Stimulated activated CD4-positive, alpha-beta T cell treated with anti-CD3 and anti-CD28 coated beads, Interleukin-12 subunit alpha, Interleukin-12 subunit beta, amount 100 ng/mL, for 48 hours (primary cell): ENCODE measurements at places on chromosomes 7 and 10.

- DNase-seq: no peak
These were observed 30.9 kb upstream of the CREB3L2 start for GRCh38 chr7:138032770-138033169.

DNA sequence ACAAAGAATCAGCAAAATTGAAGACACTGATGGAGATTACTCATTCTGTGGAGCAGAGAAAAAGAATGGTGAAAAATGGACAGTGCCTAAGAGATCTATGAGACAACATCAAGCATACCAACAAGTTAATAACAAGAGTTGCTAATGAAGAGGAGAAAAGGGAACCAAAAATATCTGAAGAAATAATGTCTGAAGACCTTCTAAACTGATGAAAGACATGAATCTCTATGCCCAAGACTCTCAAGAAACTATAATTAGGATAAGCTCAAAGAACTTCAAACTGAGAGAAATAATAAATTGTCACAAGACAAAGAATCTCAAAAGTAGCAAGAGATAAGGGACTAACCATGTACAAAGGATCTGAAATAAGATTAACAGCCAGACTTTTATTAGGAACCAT, 93.4 kb downstream of the ZNF33B start:
- DNase-seq: no peak

DNA sequence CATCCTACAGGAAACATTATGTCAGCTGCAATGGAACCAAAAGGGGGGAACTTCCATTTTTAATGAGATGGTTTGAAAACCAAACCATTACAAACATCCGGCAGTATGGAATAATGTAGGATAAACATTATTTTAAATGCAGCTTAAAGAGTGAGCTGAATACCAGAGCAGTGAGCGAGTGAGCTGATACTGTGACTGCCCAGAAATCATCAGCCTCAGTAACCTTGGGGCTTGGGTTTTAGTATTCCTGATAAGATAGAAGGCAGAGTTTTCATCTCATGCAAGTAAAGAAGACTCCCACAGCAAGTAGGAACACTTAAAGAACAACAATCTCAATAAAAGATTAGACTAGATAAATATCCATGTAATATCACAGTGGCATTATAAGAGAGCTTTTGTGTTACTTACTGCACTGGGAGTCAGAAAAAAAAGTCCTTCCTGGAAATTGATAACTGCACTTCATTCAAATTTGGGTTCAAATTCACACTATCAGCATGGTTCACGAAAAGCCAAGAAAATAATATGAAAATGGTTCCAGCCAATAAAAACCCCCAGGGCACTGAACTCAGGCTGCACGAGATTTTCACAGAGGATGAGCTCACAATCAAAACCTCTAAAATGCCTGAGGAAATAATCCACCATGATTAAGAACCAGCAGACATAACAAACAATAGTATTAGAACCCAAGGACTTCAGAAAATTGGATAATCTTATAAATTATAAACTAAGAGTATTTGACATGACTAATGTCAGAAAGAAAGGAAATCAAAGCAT, 115.7 kb downstream of the MTPAP start:
- DNase-seq: no peak

- no peak for DNase-seq
These were observed 7.4 kb upstream of the LFNG start for GRCh38 chr7:2512179-2512661.

DNA sequence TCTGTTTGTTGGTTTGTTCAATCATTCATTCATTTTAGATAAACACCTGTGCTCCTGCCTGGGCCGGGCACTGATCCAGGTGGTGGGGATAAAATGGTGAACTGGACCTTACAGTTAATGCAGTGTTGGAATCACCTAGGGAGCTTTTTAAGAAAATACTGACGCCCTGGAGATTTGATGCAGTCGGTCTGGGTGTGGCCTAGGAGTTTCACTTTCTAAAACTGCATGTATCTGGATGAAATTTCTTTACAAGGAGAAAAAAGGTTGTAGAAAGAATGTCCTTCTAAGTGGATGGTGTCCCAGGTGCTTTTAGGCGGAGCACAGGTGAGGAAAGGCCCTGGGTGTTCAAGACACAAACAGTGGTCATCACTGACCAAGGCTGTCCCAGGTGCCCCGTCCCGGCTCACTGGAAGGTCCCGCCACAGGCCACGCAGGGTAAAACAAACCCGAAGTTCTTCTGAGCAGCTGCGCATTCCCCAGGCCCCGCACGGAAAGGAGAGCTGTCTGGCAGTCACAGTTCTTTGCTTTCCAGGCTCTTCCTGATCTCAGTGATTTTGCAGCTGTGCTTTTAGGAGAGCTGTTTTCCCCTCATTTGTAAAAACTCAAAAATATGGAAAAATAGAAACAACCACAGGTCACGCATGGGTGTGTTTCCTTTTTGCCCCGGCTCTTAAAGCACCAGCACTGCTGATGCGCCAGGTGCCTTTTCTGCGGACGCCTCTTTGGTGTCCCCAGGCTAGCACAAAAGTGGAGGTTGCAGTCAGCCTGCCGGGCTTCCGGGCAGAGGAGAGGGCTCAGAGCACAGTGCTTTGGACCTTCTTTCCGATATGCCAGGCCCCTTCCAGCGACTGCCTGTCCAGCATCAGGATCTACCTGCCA, 161.9 kb downstream of the GRK5 start:
- no peak for DNase-seq

- DNase-seq: no peak
These were observed 42.7 kb downstream of the FRMPD2 start for GRCh38 chr10:48231699-48232315.

DNA sequence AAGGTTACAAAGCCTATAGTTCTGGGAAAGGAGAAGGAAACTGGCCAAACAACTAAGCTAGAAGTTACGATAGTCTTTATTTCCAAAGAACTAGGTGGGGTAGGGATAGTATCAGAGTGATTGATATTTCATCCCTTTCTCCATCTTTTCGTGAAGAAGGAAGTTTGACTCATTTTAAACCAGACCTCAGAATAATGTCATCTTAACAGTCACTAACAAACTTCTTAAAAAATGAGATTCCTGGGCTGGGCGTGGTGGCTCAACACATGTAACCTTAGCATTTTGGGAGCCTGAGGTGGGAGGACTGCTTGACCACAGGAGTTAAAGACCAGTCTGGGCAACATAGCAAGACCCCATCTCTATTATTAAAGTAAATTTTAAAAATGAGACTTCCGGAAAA, 69.4 kb downstream of the ARL4A start:
- DNase-seq: no peak

GRCh38 chr10:73800560-73801252, 10.7 kb downstream of the NDST2 start:
- DNase-seq: no peak

- no peak for DNase-seq
These were observed 39.6 kb upstream of the IKZF1 start for GRCh38 chr7:50264908-50265307.

DNA sequence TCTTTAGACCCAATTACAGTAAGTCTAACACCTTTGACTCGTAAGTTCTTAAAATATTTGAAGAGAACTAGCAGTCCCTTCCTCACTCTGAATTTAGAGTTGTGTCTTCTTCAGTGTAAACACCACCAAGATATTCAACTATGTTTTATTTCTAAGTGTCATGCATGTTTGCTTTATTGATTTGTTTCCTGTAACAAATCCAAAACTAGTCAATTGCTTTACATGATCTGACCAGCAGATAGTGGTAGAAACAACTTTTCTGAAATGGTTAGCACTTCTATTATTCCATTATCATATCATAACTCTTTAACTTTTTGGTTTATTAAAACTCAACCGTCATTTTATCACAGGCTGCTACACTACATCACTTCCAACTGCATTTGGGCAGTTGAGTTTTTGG, 90.1 kb downstream of the INHBA start:
- DNase-seq: no peak

GRCh38 chr7:33392148-33392547, 262.8 kb downstream of the BBS9 start:
- DNase-seq: no peak

DNA sequence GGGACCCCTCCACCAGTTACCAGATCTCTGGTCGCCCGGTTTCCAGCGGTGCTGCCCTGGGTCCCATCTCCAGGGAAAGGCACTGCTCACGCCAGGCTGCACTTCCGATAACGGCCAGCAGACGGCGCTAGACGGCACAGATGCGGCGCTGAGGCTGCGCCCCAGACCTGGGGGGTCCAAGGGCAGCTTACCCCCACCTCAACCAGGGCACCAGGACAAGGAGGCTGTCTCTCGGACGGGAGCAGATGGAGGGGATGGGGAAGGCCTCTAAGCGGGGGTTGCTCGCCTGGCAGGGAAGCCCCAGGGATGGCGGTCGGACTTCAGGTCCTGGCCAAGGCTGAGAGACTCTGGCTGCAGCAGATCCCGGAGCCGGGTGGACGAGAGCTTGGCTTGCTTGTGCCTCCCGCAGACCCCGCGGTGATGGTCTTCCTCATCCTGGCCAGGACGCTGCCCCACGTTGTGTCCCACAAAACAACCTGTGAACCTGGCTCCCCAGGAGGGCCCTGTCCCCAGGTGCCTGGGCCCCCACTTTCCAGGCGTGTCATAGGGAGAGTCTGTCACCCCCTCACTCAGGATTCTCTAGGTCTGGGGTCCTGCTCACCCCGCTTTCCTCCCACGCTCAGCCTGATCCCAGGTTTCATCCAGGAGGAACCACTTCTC, 23.9 kb upstream of the ZNF716 start:
- no peak for DNase-seq

- DNase-seq: no peak
These were observed 81.9 kb downstream of the CNOT4 start for GRCh38 chr7:135428011-135428410.

DNA sequence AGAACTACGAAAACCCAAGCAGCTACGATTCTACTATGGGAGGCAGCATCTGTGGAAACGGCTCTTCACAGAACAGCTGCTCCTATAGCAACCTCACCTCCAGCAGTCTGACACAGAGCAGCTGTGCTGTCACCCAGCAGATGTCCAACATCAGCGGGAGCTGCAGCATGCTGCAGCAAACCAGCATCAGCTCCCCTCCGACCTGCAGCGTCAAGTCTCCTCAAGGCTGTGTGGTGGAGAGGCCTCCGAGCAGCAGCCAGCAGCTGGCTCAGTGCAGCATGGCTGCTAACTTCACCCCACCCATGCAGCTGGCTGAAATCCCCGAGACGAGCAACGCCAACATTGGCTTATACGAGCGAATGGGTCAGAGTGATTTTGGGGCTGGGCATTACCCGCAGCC, 81.6 kb upstream of the SAMD8 start:
- DNase-seq: no peak

DNA sequence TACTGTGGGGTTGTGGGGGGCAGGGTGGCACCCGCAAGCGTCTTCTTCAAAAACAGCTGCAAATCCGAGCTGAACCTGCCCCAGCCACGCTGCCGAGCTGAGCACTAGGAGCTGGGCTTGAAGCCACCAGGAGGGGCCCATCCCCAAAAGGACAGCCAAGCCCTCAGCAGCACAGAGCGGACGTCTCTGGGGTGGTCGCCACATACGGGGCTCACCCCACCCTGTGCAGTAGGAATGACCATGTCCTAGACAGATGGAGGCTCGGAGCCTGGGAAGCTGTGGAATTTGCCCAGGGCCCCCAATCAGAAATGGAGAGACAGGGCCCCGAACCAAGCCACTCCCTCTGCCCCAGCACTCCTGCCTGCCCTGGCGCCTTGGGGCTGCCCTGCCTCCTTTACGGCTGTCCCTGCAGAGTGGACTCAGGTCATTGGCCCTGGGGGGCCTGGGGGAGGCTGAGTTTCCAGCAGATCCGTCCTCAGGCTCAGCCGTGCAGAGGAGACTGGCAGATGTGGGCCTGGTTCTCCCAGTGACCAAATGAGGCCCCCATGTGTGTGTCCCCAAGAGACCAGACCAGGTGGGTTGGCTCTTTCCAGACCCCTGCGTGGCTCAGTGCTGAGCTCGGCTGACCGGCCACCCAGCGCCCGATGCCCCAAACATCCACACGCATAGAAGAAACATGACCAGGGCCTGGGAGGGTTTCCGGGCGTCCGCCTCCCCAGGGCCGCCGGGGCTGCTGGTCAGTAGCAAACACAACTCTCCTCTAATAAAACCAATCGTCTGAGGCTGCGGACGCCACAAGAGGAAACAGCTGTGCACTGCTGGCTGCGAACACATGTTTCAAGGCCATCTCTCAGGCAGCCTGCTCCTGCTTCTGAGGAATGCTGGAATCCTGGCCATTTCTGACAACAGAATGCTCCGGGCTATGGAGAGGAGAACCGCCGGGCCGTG, 54.9 kb downstream of the PDGFA start:
- no peak for DNase-seq

GRCh38 chr7:125847055-125847454, 917.4 kb upstream of the POT1 start:
- DNase-seq: no peak

DNA sequence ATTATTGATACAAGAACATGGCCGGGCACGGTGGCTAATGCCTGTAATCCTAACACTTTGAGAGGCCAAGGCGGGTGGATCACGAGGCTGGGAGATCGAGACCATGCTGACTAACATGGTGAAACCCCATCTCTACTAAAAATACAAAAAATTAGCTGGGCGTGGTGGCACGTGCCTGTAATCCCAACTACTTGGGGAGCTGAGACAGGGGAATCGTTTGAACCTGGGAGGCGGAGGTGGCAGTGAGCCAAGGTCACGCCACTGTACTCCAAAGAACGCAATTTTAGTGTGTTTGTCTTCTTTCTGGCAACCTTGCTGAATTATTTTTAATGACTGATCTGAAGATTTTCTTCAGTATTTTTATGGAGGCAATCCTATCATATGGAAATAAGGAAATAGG, 46.2 kb downstream of the IDE start:
- no peak for DNase-seq

DNA sequence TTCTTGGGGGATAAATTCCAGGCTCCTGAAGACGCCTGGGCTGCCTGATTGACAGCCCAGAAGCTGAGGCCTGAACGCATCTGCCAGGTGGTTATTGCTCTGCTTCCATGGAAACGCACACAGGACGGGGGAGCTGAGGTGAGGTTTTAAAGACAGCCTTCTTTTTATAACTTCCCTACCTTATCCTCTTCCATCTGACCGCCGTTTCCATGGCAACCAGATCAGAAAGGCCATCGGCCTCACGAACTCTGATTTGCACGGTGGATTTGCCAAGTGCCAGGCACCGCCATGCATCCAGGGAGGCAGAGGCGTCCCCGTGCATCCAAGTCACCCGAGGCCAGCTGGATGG, 260.9 kb downstream of the ADARB2 start:
- DNase-seq: no peak

DNA sequence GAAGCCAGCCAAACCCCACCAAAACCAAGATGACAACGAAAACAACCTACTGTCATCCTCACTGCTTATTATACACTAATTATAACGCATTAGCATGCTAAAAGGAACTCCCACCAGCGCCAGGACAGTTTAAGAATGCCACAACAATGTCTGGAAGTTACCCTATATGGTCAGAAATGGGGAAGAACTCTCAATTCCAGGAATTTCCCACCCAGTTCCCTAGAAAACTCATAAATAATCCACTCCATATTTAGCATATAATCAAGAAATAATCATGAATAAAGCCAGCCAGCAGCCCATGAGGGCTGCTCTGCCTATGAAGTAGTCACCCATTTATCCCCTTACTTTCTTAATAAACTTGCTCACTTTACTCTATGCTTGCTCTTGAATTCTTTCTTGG, 20.8 kb downstream of the MICU1 start:
- no peak for DNase-seq

- DNase-seq: no peak
These were observed 20.8 kb downstream of the SH3PXD2A start for GRCh38 chr10:103834436-103835095.

- DNase-seq: no peak
These were observed 47.4 kb downstream of the IGF2BP3 start for GRCh38 chr7:23422909-23423308.
